ENCODE measurements at places on chromosomes 3 and 15.

GRCh38 chr3:42639192-42639591, 14.3 kb upstream of the ZBTB47 start:
- DNase-seq: no peak

DNA sequence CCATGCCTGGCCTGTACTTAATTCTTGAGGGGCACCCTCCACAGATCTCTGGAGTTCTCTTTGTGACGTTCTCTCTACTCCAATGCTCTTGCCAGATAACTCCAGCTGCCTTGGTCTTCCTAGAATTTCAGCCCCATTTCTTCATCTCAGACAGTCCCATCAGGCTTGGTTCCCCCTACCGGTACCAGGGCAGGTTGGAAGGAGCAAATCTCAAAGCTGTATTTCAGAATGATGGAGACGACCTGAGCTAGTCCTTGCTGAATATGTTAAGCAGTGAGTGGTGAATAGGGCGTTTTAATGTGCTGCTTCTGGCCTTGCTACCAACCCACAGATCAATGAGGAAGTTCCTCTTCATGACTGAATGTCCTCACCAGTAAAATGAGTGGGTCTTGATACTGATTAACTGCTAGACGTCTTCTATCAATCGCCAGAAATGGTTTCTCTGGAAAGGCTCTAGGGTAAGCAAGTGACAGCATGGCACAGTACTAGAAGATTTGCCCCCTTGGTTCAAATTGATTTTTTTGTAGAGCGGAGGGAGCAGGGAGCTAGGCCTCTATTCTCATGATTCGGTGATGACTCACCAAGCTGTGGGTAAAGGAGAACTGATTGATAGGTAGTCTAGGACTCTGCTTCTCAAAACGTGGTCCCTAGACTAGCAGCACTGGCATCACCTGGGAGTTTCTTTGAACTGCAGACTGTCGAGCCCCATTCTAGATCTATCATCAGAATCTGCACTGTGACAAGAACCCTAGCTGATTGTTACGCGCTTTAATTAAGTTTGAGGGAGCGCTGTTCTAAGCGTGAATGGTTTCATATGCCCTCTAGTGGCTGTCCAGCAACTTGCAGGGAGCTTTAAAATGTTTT, 67.8 kb downstream of the UBP1 start:
- peak; percentile 44 for DNase-seq

DNA sequence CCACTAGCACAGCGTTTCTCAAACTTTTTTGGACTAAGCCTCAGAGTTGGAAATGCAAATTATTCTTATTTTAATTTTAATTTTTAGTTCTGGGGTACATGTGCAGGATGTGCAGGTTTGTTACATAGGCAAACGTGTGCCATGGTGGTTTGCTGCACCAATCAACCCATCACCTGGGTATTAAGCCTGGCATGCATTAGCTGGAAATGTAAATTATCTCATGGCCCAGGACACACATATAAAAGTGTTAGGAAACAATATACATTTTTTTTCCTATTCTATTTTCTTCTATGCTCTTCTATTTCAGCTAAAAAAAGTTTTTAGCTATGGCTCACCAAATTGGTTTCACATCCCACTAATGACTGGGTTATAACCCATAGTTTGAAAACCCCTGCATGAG, 73.3 kb upstream of the LRIG1 start:
- no peak for DNase-seq

DNA sequence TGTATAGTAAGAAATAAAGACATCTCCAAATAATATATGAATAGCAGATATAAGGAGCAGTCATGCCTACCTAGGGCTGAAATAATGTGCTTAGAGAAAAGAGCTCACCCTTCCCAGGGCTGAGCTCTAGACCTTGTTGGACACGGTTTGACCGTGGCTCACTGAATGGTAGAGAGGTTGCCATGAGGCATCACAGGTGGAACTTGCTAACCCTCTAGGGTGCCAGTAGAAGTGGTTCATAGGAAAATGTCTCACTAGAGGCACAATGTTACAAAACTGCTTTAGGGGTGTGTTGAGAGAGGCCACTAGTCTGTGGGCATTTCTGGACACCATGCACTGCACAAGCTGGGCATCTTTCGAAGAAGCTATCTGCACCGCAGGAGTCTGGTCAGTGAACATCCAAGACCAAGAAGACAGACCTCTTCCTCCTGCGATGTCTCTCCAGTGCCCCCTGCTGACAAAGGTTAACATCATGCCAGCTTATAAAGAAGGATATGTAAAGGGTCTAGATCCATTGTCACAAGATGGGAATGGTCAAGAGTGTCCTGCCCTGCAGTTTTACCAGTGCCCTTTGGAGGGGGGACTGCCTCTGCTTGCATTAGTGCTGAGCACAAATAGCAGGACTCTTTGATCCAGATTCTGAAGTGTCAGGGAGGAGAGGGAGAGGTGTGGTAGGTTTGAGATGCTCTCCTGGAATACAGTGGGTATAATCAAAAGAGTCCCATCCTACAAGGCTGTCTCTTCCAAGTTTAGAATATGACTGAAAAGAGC, 266.8 kb downstream of the ZNF385D start:
- peak; percentile 29 for DNase-seq

DNA sequence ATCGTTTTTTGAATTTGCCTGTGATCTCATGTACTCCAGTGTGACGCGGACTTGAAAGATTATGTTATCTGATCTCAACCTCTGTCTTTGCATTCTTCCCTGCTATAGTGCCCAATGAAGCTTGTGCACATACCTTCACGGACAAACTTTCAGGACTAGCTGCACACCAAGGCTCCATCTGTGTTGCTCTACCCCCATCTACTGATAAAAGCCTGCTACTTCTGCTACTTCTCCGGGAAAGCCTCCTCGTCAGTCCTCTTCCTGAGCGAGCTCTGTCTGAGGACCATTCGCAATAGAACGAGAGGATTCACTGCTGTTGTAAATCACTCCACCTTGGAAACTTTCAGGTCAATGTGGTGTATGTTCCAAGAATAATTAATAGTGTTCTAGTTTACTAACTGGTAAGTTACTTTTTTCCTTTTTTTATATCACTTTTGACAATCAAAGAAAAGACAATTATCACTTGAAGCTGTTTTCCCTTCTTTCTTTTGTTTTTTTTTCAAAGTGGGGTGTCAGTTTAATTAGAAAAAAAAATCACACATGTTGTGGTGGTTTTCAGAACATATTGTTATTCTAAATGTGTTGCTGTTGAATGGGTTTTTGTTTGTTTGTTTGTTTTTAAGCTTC, 217.6 kb downstream of the ARRDC4 start:
- no peak for DNase-seq

DNA sequence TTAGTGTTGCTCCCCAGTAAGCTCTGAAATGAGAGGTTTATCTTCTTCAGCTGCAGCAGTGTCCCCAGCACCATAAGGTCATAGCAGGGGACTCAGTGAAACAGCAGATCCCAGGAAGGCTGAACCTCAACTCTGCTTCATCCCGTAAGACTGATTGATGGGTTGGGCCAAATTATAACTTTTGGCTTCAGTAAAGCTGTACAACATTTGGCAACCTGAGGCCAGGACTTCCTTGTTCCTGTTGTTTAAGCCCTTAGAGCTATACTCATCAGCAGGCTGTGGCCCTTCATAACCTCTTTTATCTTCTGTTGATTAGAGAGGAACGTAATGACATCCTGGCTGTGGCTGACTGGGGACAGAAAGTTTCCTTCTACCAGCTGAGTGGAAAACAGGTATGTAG, 29.0 kb downstream of the IFT122 start:
- no peak for DNase-seq

DNA sequence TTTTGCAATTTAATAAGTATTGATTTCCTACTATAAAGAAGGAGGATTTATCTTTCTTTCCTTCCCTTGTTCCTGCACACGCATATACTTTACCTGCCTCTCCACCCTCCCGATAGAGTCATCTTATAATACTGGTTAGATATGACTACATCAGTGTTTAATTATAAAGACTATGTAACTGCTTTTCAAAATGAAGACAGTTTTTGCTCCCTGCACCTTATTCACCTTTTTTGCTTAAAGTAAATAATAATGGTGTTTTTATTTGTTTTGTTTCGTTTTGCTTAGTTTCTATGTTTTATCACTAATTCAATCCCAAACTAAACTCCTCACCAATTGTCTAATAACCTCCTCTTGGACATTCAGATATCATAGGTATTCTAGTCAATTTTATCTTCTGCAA, 101.9 kb upstream of the RORA start:
- no peak for DNase-seq

DNA sequence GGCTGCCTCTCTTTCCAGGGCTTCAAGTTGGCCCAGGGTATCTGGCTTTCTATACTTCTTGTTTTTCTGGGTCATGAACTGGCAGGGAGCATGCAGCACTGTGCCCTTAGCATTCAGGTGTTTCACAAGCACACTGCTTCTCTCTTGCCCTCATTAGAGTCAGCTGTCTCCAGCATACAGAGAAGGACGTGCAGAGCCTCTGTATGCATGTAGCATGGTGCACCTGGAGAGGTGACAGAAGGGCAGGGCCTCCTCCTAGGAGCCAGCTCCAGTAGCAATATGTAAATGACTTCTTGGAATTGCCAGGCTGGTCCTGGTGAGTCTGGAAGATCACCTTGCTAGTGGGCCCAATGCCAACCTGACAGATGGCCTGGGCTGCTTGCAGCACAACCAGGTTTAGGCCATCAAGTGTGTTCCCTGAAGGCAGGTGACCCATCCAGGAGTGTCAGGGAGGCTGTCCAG, 44.8 kb upstream of the ATP2C1 start:
- no peak for DNase-seq

GRCh38 chr3:16183601-16184270, 9.3 kb downstream of the GALNT15 start:
- no peak for DNase-seq

DNA sequence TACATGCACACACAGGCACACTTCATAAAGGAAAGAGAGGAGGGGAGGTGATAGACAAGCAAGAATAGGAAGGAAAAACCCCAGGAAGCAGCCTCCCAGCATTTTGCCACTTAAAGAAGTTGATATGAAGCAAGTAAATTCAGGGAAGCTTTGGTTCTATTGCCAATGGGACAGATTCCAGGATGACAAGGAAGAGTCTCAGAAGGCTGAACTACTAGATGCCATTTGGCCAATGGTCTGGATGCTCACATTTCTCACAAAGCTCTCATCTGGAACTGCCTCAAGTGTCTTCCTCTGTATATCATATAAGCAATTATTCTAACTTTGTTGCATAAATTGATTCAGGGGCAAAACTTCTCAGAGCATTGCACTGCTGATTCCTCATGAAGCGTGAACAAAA, 78.8 kb upstream of the STRIT1 start:
- DNase-seq: no peak

- DNase-seq: no peak
Observed at GRCh38 chr3:188701485-188701969, 470.2 kb upstream of the TPRG1 start.

DNA sequence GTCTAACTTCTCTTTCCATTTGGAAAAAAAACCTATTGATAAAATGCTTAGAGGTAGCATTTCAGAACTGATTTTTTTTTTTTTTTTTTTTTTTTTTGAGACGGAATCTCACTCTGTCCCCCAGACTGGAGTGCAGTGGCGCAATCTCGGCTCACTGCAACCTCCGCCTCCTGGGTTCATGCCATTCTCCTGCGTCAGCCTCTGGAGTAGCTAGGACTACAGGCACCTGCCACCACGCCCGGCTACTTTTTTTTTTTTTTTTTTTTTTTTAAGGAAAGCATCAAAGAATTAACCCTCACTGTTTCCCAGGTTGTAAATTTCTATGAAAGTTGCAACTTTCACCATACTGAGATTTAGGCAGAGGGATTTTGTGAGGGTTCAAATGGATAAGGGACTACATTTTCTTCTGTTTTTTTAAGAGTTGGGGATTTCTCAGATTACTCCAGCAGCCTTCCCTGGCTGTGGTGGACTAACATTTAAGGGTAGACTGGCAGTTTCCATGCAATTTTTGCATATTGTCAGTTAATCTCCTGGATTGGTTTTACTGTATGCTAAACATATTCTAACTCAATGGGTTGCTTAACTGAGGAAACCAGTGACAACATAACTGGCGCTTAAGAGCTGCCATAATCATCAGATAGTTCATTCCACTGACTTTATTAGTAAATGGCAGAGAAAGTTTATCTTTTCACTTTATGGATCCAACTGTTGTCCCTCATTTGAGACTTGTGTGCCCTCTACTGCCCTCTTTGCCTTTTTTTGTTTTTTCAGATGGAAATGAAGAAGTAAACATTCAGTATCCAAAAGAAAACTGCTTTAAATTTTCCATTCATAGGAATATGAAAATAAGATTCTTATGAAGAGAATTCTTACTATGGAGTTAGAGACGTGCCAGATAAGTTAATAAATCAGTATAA, 93.7 kb downstream of the NPTN start:
- DNase-seq: no peak

- no peak for DNase-seq
Observed at GRCh38 chr15:52105846-52106245, 6.7 kb downstream of the BCL2L10 start.

DNA sequence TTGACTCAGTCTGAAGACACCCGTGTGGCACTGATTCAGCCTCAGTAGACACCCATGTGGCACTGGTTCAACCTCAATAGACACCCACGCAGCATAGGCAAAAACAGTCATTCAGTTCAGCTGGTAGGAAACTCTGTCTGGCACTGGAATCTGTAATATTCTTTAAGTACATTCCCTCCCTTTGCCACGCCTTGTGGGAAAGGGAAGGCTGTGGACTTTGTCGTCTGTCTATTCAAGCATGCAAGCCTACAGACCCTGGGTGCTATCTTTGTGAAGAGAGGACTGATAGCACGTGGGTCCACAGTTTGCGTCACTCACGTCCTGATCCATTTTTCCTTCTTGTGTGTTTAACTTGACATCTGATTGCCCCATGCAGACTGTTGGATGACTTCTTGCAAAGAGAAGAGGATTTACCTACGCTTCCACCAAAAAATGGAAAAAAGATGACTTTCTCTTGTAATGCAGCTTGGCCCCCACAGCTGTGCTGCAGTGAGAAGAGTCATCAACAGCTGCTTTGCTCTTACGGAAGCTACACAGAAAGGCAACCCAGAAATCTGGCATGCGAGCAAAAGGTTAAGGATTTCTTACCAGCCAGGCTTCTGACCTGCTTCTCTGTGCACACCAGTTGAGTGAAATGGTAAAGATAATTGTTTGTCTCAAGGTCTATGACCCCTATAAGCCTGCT, 278.1 kb downstream of the ULK4 start:
- no peak for DNase-seq

DNA sequence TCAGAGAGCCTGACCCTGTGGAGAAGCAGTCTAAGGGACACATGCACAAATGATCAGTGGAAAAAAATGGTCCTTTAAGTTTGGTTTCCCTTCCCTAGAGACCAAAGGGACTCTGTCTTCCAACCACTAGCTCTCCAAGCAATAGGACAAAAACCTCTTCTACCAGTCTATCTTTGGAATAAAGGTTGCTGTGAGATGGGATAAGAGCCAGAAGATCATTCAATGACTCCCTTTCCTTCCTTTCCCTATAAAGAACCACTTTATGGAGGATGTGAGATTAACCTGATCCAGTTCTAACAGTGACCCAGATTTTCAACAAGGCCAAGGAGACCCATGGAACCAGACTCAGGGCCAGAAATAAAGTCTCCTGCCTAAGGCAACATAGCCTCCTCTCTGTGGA, 74.8 kb downstream of the DHX30 start:
- DNase-seq: no peak

GRCh38 chr3:4786431-4786830, 192.8 kb upstream of the BHLHE40 start:
- DNase-seq: no peak

- DNase-seq: no peak
Observed at GRCh38 chr15:35055416-35056105, 29.5 kb downstream of the NANOGP8 start.

GRCh38 chr3:149647812-149648211, 10.0 kb downstream of the WWTR1 start:
- DNase-seq: no peak

Data from mesothelial cell of epicardium (in vitro differentiated cells).